CD8-positive, alpha-beta memory T cell (primary cell): ENCODE measurements at places on chromosomes 2 and 18. TPM values are rescaled to one million over a fixed set of nuclear protein-coding genes. Genes with fewer than 3 reads are reported as not detected.
A peak's percentile ranks its signal among the peaks of the same experiment; 100 is the strongest.

HADHA gene
- 116 TPM for polyA plus RNA-seq

DNA sequence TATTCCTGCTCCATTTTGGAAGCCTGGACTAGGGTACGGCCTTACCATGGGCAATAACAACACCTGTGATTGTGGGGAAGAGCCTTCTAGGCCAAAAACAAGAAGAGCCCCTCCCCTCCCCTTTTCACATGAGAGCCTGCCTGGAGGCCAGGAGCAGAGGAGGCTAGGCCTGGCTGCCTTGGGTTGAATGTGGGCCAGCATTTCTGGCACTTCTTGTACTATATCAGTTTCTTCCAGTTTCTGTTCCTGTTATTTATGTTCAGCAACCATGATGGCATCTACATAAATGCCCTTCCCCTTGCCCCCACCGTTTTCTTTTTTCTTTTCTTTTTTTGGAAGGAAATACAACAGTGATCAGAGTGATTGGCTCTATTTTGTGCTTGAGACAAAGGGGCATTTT is 58.4 kb downstream of the KCTD18 start:
- H3K27me3 ChIP-seq = no peaks in the 10 kb centered on the region
- DNase-seq = no peak
- H3K4me1 ChIP-seq = no peaks in the 10 kb centered on the region
- no peak overlapping the region for H3K4me3 ChIP-seq
- H3K36me3 ChIP-seq = no peaks in the 10 kb centered on the region
- no peak overlapping the region for H3K27ac ChIP-seq

KCNS3 gene
- not detected for polyA plus RNA-seq

- H3K27me3 ChIP-seq = no peaks in the 10 kb centered on the region
- no peak for DNase-seq
- no peak overlapping the region for H3K4me3 ChIP-seq
- no peaks in the 10 kb centered on the region for H3K4me1 ChIP-seq
Measured at GRCh38 chr2:102171946-102172345, 14.9 kb upstream of the IL1RL2 start.

GRCh38 chr2:25032094-25032493 is 9.8 kb upstream of the EFR3B start:
- H3K27me3 ChIP-seq = no peaks in the 10 kb centered on the region
- H3K27ac ChIP-seq = no peak overlapping the region
- no peaks in the 10 kb centered on the region for H3K36me3 ChIP-seq
- H3K4me1 ChIP-seq = no peaks in the 10 kb centered on the region

- H3K27ac ChIP-seq = no peak overlapping the region
- no peak for DNase-seq
- no peaks in the 10 kb centered on the region for H3K36me3 ChIP-seq
- peaks cover 6% of the 10 kb centered on the region for H3K27me3 ChIP-seq
Measured at GRCh38 chr18:59699750-59700534, 2.7 kb upstream of the CCBE1 start.

DNA sequence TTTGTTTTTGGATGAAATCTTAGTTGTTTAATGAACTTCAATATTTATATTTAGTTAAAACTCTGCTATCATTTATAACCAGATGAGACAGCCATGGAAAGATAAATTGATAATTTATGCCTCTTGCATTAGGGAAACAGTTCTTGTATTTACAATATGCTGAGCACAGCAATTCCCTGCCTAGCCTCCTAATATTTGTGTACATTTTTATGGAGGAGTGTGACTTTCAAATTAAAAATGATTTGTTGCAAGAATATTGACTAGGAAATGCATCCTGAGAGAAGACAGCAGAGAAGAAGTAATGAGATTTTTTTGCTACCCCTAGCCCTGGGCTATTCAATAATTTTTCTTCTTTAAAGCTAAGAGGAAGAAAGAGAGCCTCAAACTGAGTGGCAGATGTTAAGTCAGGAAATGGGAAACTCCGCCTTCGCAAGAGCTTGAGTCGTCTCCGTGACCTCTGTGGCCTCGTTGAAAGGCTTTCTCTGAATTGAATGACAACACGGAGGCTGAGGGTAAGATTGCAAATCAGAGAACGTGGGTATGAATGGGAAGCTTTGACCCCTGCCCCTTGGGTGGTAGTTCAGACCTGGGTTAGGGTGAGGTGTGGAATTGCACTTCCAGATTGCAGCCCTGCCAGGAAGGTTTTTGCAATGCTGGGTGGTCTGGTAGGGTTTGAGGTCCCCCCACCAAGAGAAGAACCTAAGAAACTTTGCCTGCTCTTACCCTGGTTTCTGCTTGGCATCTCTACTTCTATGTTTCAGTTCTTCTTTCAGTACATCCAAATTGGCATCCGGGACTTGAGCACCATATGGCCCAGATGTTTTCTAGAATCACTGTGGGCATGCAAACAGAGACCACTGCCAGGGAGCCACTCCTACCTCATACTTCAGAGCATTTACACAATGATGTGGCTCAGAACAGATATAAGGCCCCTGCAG is 210.3 kb upstream of the RBMS1 start:
- H3K4me1 ChIP-seq = peaks cover 5% of the 10 kb centered on the region
- no peak for DNase-seq
- H3K36me3 ChIP-seq = no peaks in the 10 kb centered on the region
- no peaks in the 10 kb centered on the region for H3K27me3 ChIP-seq
- H3K4me3 ChIP-seq = no peak overlapping the region

DNA sequence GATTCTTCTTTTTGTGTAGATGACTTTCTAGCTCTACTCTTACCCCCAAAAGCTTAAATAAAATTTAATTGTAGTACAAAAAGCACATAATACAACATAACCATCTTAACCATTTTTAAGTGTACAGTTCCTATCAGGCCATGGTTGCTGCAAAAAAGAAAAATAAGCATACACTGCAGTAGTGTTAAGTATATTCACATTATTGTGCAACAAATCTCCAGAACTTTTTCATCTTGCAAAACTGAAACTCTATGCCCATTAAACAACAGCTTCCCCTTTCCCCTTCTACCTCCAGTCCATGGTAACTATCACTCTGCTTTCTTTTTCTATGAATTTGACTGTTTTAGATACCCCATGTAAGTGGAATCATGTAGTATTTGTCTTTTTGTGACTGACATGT is 18.1 kb downstream of the PPM1B start:
- H3K4me3 ChIP-seq = no peak overlapping the region
- DNase-seq = no peak
- H3K27me3 ChIP-seq = no peaks in the 10 kb centered on the region
- peaks cover 66% of the 10 kb centered on the region for H3K4me1 ChIP-seq
- no peaks in the 10 kb centered on the region for H3K36me3 ChIP-seq
- H3K27ac ChIP-seq = no peak overlapping the region

- DNase-seq = no peak
- no peak overlapping the region for H3K4me3 ChIP-seq
- no peaks in the 10 kb centered on the region for H3K27me3 ChIP-seq
- no peaks in the 10 kb centered on the region for H3K4me1 ChIP-seq
- H3K27ac ChIP-seq = no peak overlapping the region
- no peaks in the 10 kb centered on the region for H3K36me3 ChIP-seq
Measured at GRCh38 chr2:138391946-138392345, 109.6 kb upstream of the SPOPL start.

DNA sequence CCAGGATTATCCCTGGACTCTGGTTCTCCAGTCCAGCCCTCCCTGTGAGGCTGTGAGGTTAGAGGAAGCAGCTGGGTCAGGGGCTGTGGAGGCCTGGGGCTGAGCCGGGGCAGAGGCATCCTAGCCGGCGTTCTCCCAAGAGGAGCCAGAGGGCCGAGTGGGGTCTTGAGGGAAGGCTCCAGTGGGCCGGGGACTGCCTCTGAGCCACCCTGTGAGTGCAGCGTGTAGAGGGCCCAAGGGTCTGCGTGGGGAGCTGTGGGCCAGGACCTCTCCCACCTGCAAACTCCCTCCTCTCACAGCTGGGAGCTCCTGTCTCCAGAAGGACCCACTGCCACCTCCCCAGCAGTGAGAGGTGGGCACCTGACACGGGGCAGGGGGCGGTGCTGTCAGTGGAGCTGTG is 41.0 kb downstream of the GLI2 start:
- no peaks in the 10 kb centered on the region for H3K4me1 ChIP-seq
- no peak overlapping the region for H3K27ac ChIP-seq
- H3K4me3 ChIP-seq = no peak overlapping the region
- DNase-seq = peak; percentile 18

- H3K27me3 ChIP-seq = no peaks in the 10 kb centered on the region
- no peak overlapping the region for H3K27ac ChIP-seq
- no peak for DNase-seq
- no peaks in the 10 kb centered on the region for H3K36me3 ChIP-seq
Measured at GRCh38 chr2:182904844-182905243, 38.4 kb upstream of the FRZB start.

DNA sequence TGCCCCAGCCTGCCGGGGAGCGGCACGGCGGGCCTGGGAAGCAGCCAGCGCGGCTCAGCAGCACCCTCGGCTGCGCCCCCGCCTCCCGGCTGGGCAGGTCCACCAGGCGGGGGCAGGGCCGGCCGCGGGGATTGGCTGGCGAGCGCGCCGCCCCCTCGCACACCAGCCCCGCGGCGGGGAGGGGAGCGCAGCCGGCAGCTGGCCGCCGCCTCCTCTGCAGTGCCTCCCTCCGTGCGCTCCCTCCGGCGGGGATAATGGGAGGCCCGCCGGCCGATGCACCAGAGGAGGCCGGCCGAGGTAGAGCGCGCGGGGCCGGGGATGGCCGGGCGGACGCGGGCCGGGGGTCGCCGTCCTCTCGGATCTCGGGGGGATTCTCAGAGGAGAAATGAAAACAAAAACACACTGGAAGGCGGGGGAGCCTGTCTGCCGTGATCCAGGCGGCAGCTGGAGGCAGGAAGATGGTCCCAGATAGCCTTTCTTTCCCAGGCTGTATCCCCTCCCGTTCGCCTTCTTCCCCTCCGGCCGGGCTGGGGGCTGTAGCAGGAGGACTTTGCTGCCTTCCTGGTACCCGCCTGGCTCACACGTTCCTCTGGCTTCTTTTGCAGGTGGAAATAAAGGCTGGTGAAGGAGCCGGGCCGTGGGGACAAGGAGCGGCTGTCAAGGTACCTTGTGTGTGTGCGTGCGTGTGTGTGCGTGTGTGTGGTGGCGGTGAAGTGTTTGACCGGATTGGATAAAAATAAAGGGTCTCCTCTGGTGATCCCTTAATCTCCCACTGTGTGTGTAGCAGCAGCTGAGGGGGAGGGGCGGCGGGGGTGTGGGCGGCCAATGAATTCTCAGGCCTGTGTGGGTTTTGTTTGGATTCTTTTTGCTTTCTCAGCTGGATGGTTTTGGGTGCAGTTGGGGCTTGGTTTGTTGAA is 18.1 kb downstream of the TET3 start:
- H3K36me3 ChIP-seq = peaks cover 9% of the 10 kb centered on the region
- H3K4me3 ChIP-seq = peak overlapping the region; percentile 64
- no peaks in the 10 kb centered on the region for H3K27me3 ChIP-seq
- H3K4me1 ChIP-seq = peaks cover 35% of the 10 kb centered on the region

DNA sequence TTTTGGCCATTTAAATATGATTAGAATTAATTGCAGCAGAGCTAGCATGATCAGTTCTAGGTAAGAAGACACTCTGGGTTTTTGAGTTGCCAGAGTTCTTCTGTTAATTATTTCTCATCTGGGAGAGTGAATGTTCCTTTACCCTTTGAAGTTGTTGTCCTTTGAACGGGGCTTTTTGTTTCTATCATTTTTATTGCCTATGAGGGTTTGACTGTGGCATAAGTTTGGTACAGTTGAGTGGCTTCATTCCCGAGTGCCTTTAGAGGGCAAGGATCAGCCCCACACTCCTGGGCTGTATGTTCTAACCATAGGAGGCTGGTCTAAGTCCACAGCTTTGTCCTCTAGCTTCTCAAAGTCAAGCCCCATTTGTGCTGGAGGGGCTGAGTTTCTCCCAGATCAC is 804.3 kb downstream of the KCNJ3 start:
- DNase-seq = no peak
- H3K4me3 ChIP-seq = no peak overlapping the region
- H3K36me3 ChIP-seq = no peaks in the 10 kb centered on the region
- H3K27ac ChIP-seq = no peak overlapping the region
- no peaks in the 10 kb centered on the region for H3K27me3 ChIP-seq

- H3K27me3 ChIP-seq = no peaks in the 10 kb centered on the region
- no peaks in the 10 kb centered on the region for H3K36me3 ChIP-seq
- H3K4me1 ChIP-seq = no peaks in the 10 kb centered on the region
- no peak overlapping the region for H3K4me3 ChIP-seq
- no peak overlapping the region for H3K27ac ChIP-seq
Measured at GRCh38 chr2:230941202-230942180, 16.4 kb upstream of the GPR55 start.

PLGLB2 gene
- polyA plus RNA-seq = not detected

GRCh38 chr18:48638451-48638850 is 99.6 kb downstream of the CTIF start:
- no peak overlapping the region for H3K4me3 ChIP-seq
- no peaks in the 10 kb centered on the region for H3K4me1 ChIP-seq
- H3K27ac ChIP-seq = no peak overlapping the region
- no peak for DNase-seq
- no peaks in the 10 kb centered on the region for H3K36me3 ChIP-seq

TCF23 gene
- not detected for polyA plus RNA-seq

LNPK gene
- 17.5 TPM for polyA plus RNA-seq

PROKR1 gene
- not detected for polyA plus RNA-seq

- no peaks in the 10 kb centered on the region for H3K27me3 ChIP-seq
- no peaks in the 10 kb centered on the region for H3K4me1 ChIP-seq
- no peaks in the 10 kb centered on the region for H3K36me3 ChIP-seq
- no peak for DNase-seq
Measured at GRCh38 chr2:110805894-110806452, 73.6 kb downstream of the ACOXL start.

DNA sequence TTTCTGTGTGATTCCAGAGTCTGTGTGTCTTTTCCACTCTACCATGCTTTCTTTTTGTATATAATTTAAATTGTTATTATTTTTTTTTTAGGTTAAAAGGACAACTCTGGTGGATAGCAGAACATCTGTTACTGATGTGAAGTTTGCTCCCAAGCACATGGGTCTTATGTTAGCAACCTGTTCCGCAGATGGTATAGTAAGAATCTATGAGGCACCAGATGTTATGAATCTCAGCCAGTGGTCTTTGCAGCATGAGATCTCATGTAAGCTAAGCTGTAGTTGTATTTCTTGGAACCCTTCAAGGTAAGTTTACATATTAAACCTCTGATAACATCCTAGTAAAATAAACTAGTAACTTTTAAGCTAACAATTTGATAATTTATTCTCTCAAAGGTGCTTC is 15.3 kb downstream of the SEH1L start:
- H3K27me3 ChIP-seq = no peaks in the 10 kb centered on the region
- no peak for DNase-seq
- no peak overlapping the region for H3K27ac ChIP-seq
- peaks cover 16% of the 10 kb centered on the region for H3K36me3 ChIP-seq
- no peaks in the 10 kb centered on the region for H3K4me1 ChIP-seq

DNA sequence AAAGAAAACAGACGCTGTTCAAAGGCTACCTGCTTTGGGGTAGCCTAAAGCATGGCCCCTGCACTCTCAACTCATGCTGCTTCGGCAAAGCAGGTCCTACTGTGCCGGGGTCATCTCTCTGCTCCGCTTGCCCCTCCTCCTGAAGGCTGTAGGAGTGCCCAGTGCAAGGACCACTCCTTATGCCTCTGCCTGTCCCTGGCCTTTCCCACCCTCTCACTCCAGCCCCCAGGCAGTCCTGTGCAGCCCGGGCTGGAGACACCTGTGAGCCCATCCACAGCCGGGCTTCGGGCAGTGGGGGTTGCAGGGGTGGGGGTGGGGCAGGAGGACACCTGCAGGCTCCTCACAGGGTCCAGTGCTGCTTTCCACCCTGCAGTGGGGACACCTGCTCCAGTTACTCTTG is 69.1 kb downstream of the ACKR3 start:
- H3K4me3 ChIP-seq = no peak overlapping the region
- H3K27me3 ChIP-seq = no peaks in the 10 kb centered on the region
- H3K36me3 ChIP-seq = no peaks in the 10 kb centered on the region
- no peak for DNase-seq
- no peak overlapping the region for H3K27ac ChIP-seq

- no peak overlapping the region for H3K27ac ChIP-seq
- no peaks in the 10 kb centered on the region for H3K4me1 ChIP-seq
- DNase-seq = no peak
- H3K4me3 ChIP-seq = no peak overlapping the region
Measured at GRCh38 chr2:102120261-102120660, 22.3 kb upstream of the IL1R1 start.
